Gastrocnemius medialis (tissue), 4 donors: ENCODE measurements at places on chromosomes 3 and 15. TPM values are rescaled to one million over a fixed set of nuclear protein-coding genes. Genes with fewer than 3 reads are reported as not detected.

DNA sequence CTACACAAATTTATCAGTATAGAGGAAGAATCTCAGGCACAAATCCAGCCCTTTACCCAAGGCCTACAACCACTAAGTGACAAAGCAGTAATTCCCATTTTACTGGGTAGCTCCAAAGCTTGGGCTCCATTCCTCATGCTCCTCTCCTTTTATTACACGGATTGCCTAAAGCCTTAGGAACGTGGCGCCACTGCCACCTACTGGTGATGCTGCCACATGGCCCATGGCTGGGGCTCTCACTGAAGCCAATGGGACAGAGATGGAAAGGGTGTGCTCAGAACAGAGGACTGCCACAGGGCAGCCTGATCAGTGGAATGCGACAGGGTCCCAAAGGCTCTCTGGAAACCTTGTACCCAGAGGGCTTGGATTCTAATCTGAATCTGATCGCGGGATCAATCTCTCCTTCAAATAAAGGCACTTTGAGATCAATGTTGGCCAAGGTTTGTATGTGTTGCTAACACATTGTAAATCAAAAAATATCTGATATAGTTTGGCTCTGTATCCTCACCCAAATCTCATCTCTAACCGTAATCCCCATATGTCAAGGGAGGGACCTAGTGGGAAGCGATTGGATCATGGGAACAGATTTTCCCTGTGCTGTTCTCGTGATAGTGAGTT is 33.5 kb upstream of the LYZL4 start:
- no peaks in the 10 kb centered on the region for H3K27me3 ChIP-seq
- H3K4me1 ChIP-seq: peaks cover 3% of the 10 kb centered on the region
- no peak overlapping the region for H3K4me3 ChIP-seq
- peak; percentile 58 for DNase-seq

Gene C3orf22
- not detected for total RNA-seq

Gene ATP13A4
- not detected for total RNA-seq

Gene TYRO3
- 2.5 TPM for total RNA-seq

GRCh38 chr15:44734839-44735481 is 1.4 kb upstream of the TRIM69 start:
- H3K4me1 ChIP-seq: peaks cover 8% of the 10 kb centered on the region
- no peak for DNase-seq
- no peaks in the 10 kb centered on the region for H3K27me3 ChIP-seq
- no peak overlapping the region for H3K27ac ChIP-seq
- H3K36me3 ChIP-seq: no peaks in the 10 kb centered on the region

Gene PATL2
- total RNA-seq: 0.13 TPM

- no peaks in the 10 kb centered on the region for H3K27me3 ChIP-seq
- no peaks in the 10 kb centered on the region for H3K36me3 ChIP-seq
- DNase-seq: no peak
- no peak overlapping the region for H3K4me3 ChIP-seq
Measured at GRCh38 chr15:50350621-50351020, 4.4 kb downstream of the GABPB1 start.
